ENCODE measurements at places on chromosomes 2 and 18. TPM values are rescaled to one million over a fixed set of nuclear protein-coding genes. Genes with fewer than 3 reads are reported as not detected.

RPRM gene
- total RNA-seq, result not detected

MROH2A gene
- not detected for total RNA-seq

TRAPPC12 gene
- 59.1 TPM for total RNA-seq

SP140 gene
- total RNA-seq, result 2.2 TPM

PLGLB1 gene
- total RNA-seq, result 2.5 TPM

GRCh38 chr2:231696004-231696367, 12.3 kb upstream of the PTMA start:
- no peaks in the 10 kb centered on the region for H3K27me3 ChIP-seq
- DNase-seq, result no peak
- no peaks in the 10 kb centered on the region for H3K36me3 ChIP-seq

- DNase-seq, result no peak
- no peaks in the 10 kb centered on the region for H3K36me3 ChIP-seq
- H3K4me3 ChIP-seq, result no peak overlapping the region
Measured at GRCh38 chr2:76564734-76565133, 854.0 kb upstream of the GCFC2 start.

DNA sequence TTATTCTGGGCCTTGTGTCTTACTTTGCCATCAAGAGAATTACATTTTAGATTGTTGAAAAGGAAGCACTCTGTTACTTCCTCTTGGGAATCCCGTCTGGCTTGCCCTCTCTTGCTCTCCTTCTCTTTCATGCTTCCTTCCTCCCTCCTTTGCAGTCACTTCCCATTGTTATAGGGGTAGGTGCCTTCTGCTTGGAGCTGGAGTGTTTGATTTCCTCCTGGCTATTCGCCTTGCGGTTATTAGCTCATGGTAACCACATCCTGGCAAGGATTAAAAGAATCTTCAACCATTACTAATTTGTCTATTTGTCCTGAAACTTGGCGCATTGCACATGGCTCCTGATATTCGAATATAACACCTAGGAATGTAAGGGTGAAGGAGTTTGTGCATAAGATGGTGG, 115.0 kb downstream of the CERS6 start:
- H3K4me1 ChIP-seq, result no peaks in the 10 kb centered on the region
- H3K36me3 ChIP-seq, result no peaks in the 10 kb centered on the region
- H3K4me3 ChIP-seq, result no peak overlapping the region
- H3K27ac ChIP-seq, result no peak overlapping the region
- DNase-seq, result no peak

DNA sequence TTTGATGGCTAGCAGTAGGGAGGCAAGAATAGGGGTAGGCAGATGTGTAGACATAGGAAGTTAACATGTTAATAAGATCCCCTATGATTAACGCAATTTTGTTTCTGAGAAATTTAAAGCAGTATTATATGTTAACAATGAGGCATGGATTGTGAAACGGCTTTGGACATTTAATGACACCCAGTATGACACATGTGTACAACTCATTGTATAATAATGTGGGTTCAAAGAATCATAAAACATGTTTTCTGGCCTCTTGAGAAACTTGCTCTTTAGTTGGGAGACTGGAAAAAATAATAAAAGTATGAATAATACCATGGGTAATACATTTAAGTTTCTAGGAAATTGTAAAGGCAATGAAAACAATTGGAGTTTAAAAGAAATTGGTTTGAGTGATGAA, 332.1 kb upstream of the CDH20 start:
- no peak overlapping the region for H3K27ac ChIP-seq
- no peak for DNase-seq
- H3K4me3 ChIP-seq, result no peak overlapping the region

GRCh38 chr2:112683550-112684414, 37.0 kb upstream of the NT5DC4 start:
- H3K4me1 ChIP-seq, result no peaks in the 10 kb centered on the region
- no peaks in the 10 kb centered on the region for H3K27me3 ChIP-seq
- DNase-seq, result no peak

DNA sequence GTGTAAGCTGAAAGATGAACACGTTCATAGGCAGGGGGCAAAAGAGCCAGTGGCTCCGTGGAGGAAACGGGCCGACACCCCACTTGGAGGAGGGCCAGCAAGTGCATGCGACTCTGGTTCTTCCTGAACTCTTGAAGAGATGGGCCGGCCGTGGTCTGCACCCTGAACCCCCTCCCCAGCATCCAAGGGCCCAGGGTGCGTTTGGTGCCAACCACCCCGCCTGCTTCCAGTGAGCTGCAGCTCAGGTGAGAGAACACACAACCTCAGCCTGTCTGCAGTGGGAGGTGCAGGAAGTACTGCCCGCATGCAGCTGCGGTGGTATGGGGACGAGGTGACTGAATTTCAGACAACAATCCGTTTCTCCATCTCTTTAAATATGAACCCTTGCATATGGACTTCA, 58.9 kb downstream of the ADNP2 start:
- H3K36me3 ChIP-seq, result no peaks in the 10 kb centered on the region
- H3K4me1 ChIP-seq, result no peaks in the 10 kb centered on the region
- no peak overlapping the region for H3K4me3 ChIP-seq
- no peak for DNase-seq

DNA sequence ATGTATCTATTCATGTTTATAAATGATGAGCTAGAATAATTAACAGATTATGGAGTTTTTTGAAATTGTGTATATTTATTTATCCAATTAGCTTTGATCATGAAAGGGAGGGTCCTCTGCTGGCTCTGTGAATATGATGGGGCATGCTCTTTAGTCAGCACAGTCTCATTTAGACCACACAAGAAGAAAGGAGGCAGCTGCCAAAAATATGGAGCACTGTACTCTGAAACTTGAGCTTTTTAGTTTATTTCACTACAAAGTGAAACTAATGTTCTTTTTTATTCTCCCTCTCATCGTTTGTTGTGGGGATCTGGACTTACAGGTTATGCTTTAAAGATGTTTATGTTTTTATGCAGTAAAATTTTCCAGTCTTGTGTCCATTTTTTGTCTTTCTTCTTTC, 266.9 kb upstream of the GULP1 start:
- H3K36me3 ChIP-seq, result no peaks in the 10 kb centered on the region
- no peaks in the 10 kb centered on the region for H3K27me3 ChIP-seq
- H3K4me3 ChIP-seq, result no peak overlapping the region
- H3K27ac ChIP-seq, result no peak overlapping the region
- DNase-seq, result no peak

- H3K4me1 ChIP-seq, result no peaks in the 10 kb centered on the region
- no peak overlapping the region for H3K4me3 ChIP-seq
- DNase-seq, result no peak
- no peaks in the 10 kb centered on the region for H3K27me3 ChIP-seq
Measured at GRCh38 chr2:151651274-151651673, 83.0 kb downstream of the NEB start.

- no peak for DNase-seq
- no peaks in the 10 kb centered on the region for H3K36me3 ChIP-seq
- no peaks in the 10 kb centered on the region for H3K27me3 ChIP-seq
- H3K27ac ChIP-seq, result no peak overlapping the region
Measured at GRCh38 chr2:32314886-32315285, 37.2 kb downstream of the YIPF4 start.

GRCh38 chr2:190184460-190184859, 121.9 kb upstream of the MSTN start:
- peak overlapping the region; percentile 58 for H3K27ac ChIP-seq
- H3K4me1 ChIP-seq, result no peaks in the 10 kb centered on the region
- no peak for DNase-seq
- H3K27me3 ChIP-seq, result no peaks in the 10 kb centered on the region
- H3K4me3 ChIP-seq, result no peak overlapping the region
- no peaks in the 10 kb centered on the region for H3K36me3 ChIP-seq

GRCh38 chr2:30400151-30400954, 46.7 kb upstream of the LCLAT1 start:
- no peak overlapping the region for H3K4me3 ChIP-seq
- DNase-seq, result no peak
- no peaks in the 10 kb centered on the region for H3K36me3 ChIP-seq
- no peak overlapping the region for H3K27ac ChIP-seq
- peaks cover 9% of the 10 kb centered on the region for H3K4me1 ChIP-seq

DNA sequence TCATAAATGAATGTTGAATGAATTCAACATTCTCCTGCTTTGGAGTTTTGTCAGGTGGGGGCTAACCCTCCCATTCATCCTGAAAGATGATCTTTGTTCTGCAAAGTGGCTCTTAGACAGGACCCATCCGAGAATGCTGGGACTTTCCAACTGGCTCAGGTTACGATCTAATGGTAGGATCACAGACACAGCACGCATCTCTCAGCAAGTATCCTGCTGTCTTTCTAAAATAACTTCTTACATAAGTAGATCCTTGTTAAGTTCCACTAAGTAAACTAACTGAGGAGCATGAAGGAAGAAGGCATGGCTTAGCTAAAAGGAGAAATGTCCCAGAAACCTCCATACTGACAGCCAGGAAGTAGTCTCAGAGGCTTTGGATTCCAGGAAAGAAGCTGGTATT, 23.7 kb downstream of the CYP27A1 start:
- H3K4me3 ChIP-seq, result no peak overlapping the region
- DNase-seq, result no peak
- no peaks in the 10 kb centered on the region for H3K4me1 ChIP-seq
- H3K36me3 ChIP-seq, result no peaks in the 10 kb centered on the region
- peak overlapping the region; percentile 56 for H3K27ac ChIP-seq
- no peaks in the 10 kb centered on the region for H3K27me3 ChIP-seq

GRCh38 chr18:45844938-45845337, 19.5 kb downstream of the SIGLEC15 start:
- no peaks in the 10 kb centered on the region for H3K27me3 ChIP-seq
- no peak overlapping the region for H3K27ac ChIP-seq
- no peak for DNase-seq
- no peaks in the 10 kb centered on the region for H3K4me1 ChIP-seq
- no peaks in the 10 kb centered on the region for H3K36me3 ChIP-seq

- DNase-seq, result no peak
- H3K4me3 ChIP-seq, result no peak overlapping the region
- no peaks in the 10 kb centered on the region for H3K27me3 ChIP-seq
- H3K27ac ChIP-seq, result no peak overlapping the region
- H3K36me3 ChIP-seq, result no peaks in the 10 kb centered on the region
- peaks cover 28% of the 10 kb centered on the region for H3K4me1 ChIP-seq
Measured at GRCh38 chr2:55157474-55157884, 74.6 kb downstream of the CLHC1 start.

- DNase-seq, result peak; percentile 97
- H3K4me3 ChIP-seq, result peak within 1 kb of the TSS; percentile 72
- no peaks in the 10 kb centered on the region for H3K36me3 ChIP-seq
- no peaks in the 10 kb centered on the region for H3K4me1 ChIP-seq
- H3K27me3 ChIP-seq, result no peaks in the 10 kb centered on the region
Measured at GRCh38 chr18:57803103-57803969, at the start of gene ATP8B1. Gene ATP8B1 (minus strand): TSS chr18:57803315. CDS start chr18:57731807, 71,508 bp downstream.

DNA sequence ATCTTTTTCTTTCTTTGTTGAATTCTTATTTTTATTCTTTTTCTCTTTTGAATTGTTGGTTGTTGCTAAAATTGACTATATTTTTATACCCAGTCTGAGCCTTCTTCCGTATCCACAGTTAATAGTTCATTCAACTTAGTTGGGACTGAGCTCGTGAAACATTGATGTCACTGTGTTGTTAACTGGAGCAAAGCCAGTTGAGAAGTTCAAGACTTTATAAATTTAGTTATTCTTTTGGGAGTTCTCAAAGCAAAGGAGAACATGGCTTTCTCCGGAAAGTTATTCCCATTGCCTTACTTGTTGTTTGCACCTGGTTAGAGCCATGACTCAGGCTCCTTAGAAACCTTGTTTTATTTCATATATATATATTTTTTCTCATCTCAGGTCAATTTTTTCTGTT, 8.8 kb downstream of the CTLA4 start:
- H3K4me3 ChIP-seq, result no peak overlapping the region
- H3K4me1 ChIP-seq, result no peaks in the 10 kb centered on the region
- no peaks in the 10 kb centered on the region for H3K36me3 ChIP-seq
- H3K27ac ChIP-seq, result no peak overlapping the region
- no peak for DNase-seq
- no peaks in the 10 kb centered on the region for H3K27me3 ChIP-seq

- H3K36me3 ChIP-seq, result no peaks in the 10 kb centered on the region
- DNase-seq, result no peak
- no peaks in the 10 kb centered on the region for H3K4me1 ChIP-seq
- no peak overlapping the region for H3K27ac ChIP-seq
- no peak overlapping the region for H3K4me3 ChIP-seq
Measured at GRCh38 chr18:59959073-59959472, 59.3 kb downstream of the PMAIP1 start.
